NCI-H526 (cell line): ENCODE measurements at places on chromosomes 13 and 19.
A peak's percentile ranks its signal among the peaks of the same experiment; 100 is the strongest.

- no peak for DNase-seq
Observed at GRCh38 chr19:43684326-43684725, 14.4 kb upstream of the PLAUR start.

DNA sequence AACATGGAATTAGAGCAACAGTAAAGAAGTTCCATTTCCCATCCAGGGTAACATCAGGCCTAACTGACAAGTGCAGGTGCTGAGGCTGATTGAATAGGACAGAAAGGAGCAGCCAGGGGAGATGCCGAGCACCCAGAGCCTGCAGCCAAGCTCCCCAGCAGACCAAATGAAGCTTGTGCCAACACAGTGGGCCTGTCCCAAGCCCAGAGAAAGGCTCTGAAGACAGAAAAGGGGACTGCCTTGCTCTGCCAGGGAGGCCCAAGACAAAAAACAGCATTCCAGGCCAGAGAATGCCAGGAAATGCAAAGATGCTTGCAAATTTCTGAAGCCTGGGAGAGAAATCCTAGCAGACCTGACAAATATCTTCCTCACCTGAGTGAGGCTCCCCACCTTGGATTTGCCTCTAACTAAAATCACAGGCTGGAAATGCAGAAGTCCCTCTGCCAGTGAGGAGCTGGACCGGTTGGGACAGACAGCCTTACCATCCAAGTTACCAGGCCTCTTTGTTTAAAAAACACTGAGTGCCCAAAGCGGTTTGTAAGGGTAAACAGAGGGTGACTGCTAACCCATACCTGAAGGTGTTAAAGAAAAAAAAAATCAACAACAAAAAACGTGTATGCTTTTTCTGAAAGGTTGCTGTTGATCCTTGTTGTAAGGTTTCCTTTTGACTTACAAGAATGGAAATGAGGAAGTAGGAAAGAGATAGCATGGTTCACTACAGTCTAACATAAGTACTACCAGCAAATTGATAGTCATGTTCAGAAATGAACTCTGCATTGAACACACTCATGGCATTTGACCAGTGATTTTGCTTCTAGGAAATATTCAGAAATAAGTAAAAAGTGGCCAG lies 11.8 kb upstream of the HMGB1 start:
- DNase-seq: peak; percentile 90

DNA sequence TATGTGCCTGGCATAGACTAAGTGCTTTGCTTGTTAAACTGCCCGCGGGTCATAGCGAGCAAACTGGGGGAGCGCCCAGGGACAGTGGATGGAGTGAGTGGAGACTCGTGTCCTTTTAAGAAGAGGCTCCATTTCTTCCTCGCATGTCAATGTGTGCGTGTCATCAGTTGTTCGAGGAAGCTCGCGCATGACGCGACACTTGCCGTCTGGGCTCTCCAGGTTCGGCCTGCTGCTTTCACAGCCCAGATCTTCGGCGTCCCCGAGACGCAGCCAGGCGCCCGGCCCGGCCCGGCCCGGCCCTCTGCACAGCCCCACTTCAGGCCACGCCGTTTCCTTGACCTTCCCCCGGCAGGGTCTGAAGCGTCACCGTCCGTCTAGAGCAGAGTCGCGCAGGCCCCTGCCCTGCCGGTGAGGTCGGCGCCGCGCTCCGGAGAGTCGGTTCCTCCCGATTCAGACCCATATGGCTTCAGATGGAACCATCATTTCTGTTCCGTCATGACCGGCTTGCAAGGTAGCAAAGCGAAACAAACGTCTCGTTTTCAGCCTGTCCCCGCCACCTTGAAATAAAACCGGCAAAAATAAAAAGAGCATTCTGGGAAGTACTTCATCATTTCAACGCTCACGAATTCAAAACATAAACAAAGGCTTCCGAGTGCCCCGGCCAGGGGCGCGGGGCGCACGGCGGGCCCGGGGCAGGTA lies 599 bp upstream of the ARHGEF7 start:
- peak; percentile 35 for DNase-seq

GRCh38 chr19:5251096-5252065 lies 89.2 kb downstream of the PTPRS start:
- no peak for DNase-seq

DNA sequence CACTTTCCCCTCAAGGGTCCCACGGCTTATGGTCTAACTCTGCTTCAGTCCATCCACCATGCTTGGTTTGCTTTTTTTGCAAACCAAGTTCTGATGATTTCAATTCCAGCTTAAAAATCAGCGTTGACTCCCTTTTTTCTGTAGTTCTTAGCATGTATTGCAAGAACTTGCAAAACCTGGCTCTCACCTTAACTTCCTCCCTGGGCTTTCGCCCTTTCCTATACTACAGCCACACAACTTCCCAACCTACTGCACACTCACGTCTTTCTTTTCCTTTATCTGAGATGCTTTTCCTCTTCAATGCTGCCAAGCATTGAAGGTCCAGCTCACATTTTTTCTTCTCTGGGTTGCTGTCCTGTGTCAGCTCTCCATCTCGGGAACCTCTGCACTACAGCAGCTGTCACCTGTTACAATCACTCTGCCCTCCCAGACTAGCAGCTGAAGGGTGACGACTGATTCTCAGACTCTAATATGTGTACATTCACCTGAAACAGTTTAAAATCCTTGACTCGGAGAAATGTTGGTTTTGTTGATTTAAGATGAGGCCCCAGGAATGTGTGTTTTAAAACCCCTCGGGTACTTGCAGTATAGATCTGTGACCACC lies 143.7 kb downstream of the FREM2 start:
- DNase-seq: no peak

GRCh38 chr13:25248071-25248470 lies 39.2 kb downstream of the MTMR6 start:
- DNase-seq: no peak

GRCh38 chr19:6393983-6394412 lies 1.0 kb upstream of the GTF2F1 start:
- no peak for DNase-seq

GRCh38 chr13:51873837-51874236 lies 12.1 kb downstream of the CCDC70 start:
- no peak for DNase-seq

GRCh38 chr19:5080809-5081208 lies 111.9 kb downstream of the KDM4B start:
- no peak for DNase-seq

DNA sequence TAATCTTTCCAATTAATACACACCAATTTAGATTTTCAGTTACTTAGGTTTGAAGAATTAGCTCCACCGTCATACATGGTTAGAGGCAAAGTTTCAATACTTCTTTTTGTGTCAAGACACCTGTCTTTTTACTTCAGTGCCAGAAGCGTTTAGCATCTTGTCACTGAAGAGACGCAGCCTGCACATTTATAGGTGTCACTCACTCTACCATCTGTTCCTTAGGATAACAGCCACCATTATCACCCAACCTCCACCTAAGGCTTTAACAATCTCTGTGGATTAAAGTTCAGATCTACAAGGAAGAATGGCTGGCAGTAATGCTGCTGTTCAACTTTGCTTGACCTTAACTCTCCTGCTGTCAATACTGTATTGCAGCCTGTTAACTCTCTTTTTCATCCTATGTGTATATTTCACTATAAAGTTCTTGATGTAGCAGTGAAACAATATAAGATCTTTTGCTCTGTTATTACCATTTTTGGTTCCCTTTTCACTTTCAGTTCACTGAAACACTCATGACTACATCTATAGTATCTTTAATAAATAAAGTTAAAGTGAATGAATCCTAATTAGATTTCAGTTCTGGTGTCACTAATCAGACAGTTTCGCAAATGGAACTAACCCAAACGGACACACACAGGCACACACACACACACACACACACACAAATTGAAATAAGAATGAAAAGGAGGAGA lies 435.6 kb downstream of the PCDH9 start:
- no peak for DNase-seq

- no peak for DNase-seq
Observed at GRCh38 chr13:100755891-100756290, 81.3 kb upstream of the TMTC4 start.

- peak; percentile 32 for DNase-seq
Observed at GRCh38 chr13:110912651-110913051, 2.2 kb downstream of the ANKRD10 start.

GRCh38 chr19:359653-359925 lies 15.0 kb upstream of the MIER2 start:
- DNase-seq: no peak

DNA sequence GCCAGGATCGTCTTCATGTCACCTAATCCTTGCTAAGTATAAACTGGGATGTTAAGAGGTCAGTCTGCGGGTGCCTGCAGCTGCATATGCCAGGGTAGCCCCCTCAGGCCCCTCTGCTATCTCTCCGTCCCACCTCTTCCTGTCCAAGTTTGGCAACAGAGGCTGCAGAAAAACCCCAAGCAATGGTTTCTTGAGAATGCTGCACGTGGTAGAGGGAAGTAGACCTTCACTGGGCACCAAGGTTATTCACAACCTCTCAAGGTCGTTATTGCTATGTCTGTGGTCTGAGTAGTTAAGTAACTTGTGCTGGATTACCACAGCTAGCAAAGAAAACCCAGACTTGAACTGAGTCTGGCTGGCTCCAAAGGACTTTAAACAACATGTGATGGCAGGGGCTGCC lies 77.9 kb upstream of the XPO4 start:
- no peak for DNase-seq
